ENCODE measurements at places on chromosomes 7 and 10.

GRCh38 chr10:129373231-129373630, 93.8 kb upstream of the MGMT start:
- no peaks in the 10 kb centered on the region for H3K4me1 ChIP-seq
- H3K27ac ChIP-seq: no peak overlapping the region
- H3K4me3 ChIP-seq: no peak overlapping the region
- DNase-seq: no peak

- no peak for DNase-seq
- no peaks in the 10 kb centered on the region for H3K27me3 ChIP-seq
- H3K36me3 ChIP-seq: peaks cover 3% of the 10 kb centered on the region
- no peak overlapping the region for H3K27ac ChIP-seq
- H3K4me1 ChIP-seq: no peaks in the 10 kb centered on the region
Measured at GRCh38 chr7:139697056-139697455, 80.7 kb downstream of the HIPK2 start.

DNA sequence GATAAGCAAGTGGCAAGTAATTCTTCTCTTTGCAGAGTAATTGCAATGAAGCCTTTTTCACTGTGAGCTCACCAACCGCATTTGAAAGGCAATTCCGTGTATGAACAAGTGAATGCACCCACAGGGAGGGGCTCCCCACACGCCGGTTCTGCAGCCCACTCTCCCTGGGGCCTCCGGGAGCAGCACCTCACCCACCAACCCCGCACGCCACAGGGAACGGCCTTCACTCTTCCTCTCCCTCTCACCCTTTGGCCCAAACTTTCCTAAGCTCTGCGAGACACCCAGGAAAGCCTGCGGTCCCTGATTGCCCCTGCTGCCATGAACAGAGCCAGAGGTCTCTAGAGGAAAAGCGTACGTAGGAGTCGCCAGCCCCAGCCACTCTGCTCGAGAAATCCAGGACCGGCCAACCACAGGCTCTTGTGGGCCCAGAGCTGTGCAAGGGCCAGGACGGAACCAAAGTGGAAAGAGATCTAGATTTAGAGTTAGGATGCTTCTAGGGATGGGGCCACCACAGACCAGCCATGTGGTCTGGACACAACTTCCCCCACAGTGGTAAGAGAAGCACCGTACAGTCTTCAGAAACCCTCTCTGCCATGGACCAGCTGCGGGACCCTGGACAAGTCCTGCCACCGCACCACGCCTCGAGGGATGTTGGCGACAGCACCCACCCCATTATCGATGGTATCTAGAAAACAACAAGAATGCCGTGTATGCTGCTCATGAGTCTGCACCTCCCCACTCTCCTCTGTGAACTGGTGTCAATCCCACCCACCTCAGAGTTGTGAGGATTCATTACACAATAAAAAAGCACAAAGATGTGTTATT, 3.6 kb downstream of the WDR86 start:
- peaks cover 6% of the 10 kb centered on the region for H3K36me3 ChIP-seq
- H3K27ac ChIP-seq: peak overlapping the region; percentile 88
- H3K27me3 ChIP-seq: peaks cover 7% of the 10 kb centered on the region
- no peak for DNase-seq

GRCh38 chr10:108836362-108836761, 1086.9 kb downstream of the XPNPEP1 start:
- no peak for DNase-seq
- no peak overlapping the region for H3K4me3 ChIP-seq
- no peak overlapping the region for H3K27ac ChIP-seq
- no peaks in the 10 kb centered on the region for H3K36me3 ChIP-seq
- no peaks in the 10 kb centered on the region for H3K4me1 ChIP-seq
- H3K27me3 ChIP-seq: no peaks in the 10 kb centered on the region

DNA sequence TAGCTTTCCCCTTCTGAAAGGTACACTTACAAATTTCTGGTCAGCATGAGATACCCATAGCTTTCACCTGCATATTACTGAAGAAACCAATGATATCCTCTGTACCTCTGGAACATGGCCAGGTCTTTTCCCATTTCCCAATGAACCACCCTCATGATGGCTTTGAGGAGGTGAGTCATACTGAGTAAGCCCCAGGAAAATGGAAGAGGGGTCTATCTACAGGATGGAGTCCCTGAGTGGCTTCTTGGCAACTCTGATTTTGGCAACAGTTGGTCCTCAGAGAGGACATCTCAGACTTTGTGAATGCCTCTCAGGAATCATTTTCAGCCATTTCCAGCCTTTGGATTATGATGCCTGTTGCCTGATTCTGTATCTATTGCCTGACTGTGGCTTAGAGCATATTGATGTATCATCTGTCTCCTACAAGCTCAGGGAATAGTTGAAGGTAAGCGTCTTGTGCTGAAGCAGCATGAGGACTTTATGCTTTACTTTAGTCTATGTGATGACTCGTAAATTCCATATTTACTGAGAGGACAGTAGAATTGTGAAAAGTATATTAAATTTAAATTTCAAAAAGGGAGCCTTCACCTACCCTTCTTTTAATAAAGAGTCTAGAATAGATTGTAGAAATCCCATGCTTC, 84.7 kb upstream of the DKK1 start:
- H3K27ac ChIP-seq: no peak overlapping the region
- H3K4me1 ChIP-seq: no peaks in the 10 kb centered on the region
- no peak overlapping the region for H3K4me3 ChIP-seq
- no peak for DNase-seq

DNA sequence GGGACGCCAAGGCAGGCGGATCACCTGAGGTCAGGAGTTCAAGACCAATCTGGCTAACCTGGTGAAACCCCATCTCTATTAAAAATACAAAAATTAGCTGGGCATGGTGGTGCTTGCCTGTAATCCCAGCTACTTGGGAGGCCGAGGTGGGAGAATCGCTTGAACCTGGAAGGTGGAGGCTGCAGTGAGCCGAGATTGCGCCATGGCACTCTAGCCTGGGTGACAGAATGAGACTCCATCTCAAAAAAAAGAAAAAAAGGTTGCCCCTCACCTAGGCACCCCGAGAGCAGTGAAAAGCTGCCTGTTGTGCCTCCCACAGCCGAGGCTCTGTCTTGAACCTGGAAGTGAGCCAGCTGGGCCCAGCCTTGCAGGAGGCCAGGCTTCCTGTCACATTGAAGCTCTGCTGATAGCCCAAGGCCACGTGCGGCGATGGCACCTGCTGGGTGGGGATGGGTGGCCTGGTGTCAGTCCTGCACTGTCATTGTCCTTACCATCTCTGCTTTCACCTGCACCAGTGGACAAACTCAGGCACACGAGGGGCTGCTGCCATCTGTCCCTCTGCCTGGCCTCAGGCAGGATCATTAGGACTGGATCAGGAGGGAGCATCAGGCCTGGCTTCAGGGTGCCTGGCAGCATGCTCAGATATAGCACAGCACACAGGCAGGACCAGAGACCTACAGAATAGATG, 37.8 kb downstream of the DNAJB12 start:
- H3K27ac ChIP-seq: peak overlapping the region; percentile 95
- peak; percentile 88 for DNase-seq
- no peaks in the 10 kb centered on the region for H3K27me3 ChIP-seq
- H3K36me3 ChIP-seq: no peaks in the 10 kb centered on the region

DNA sequence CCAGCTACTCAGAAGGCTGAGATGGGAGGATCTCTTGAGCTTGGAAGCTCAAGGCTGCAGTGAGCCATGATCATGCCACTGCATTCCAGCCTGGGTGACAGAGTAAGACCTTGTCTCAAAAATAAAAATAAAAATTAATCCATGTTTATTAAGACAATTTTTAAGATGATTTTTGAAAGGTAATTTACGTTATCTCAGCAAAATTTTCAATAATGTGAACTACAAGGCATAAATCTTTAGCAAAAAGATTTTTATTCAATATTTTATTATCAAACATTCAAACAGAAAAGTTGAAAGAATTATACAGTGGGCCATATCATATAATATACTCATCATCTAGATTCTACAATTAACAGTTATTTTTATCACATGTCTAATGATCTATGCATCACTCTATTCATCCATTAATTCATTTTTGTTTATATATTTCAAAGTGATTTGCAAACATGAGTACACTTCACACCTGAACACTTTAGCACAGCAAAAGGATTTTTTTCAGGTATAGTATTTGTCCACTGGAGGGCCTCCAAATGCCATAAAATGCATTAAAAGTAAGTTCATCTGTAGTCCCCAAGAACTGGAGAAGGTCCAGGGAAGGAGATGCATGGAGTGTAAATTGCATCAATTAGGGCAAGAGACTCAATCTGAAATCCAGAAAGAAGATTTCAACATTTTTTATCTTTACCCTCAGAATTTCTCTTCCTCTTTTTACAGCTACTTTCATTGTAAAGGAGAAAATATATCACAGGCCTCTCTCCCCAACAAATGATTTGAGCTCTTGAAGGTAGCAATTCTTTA, 38.6 kb upstream of the RSBN1L start:
- no peaks in the 10 kb centered on the region for H3K27me3 ChIP-seq
- H3K4me3 ChIP-seq: no peak overlapping the region
- no peaks in the 10 kb centered on the region for H3K36me3 ChIP-seq
- no peak overlapping the region for H3K27ac ChIP-seq
- no peaks in the 10 kb centered on the region for H3K4me1 ChIP-seq

DNA sequence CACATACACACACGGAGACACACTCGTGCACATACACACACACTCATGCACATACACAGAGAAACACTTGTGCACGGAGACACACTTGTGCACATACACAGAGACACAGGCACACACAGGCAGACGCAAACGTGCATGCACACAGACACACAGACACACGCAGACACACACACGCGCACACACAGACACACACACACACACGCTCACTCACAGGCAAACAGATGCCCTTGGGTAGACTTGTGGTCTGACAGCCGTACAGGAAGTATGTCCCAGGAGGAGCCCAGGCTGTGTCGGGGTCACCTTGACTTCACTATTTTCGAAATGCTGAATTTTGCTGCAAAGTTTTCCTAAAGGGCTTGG, 538.0 kb downstream of the DNAJB6 start:
- H3K27me3 ChIP-seq: no peaks in the 10 kb centered on the region
- H3K4me3 ChIP-seq: no peak overlapping the region
- DNase-seq: peak; percentile 47
- H3K36me3 ChIP-seq: no peaks in the 10 kb centered on the region
- H3K27ac ChIP-seq: no peak overlapping the region

DNA sequence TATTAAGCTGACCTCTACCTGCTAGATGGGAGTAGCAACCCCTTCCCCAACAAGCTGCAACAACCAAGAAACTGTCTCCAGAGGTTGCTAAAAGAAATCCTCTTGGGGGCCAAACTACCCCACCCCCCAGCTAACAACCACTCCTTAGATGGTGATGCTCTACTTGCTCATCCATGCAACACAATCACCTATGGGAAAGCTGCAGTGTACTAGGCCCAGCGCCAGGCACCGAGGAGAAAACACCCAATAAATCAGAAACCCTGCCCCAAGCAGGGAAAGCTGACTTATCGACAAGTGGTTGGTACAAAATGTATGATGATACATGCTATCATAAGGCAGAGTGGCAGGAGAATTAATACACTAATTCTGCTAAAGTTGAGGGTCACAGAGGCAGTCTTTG, 17.3 kb downstream of the SLC25A13 start:
- H3K4me3 ChIP-seq: no peak overlapping the region
- H3K27ac ChIP-seq: no peak overlapping the region
- no peak for DNase-seq
- no peaks in the 10 kb centered on the region for H3K27me3 ChIP-seq

DNA sequence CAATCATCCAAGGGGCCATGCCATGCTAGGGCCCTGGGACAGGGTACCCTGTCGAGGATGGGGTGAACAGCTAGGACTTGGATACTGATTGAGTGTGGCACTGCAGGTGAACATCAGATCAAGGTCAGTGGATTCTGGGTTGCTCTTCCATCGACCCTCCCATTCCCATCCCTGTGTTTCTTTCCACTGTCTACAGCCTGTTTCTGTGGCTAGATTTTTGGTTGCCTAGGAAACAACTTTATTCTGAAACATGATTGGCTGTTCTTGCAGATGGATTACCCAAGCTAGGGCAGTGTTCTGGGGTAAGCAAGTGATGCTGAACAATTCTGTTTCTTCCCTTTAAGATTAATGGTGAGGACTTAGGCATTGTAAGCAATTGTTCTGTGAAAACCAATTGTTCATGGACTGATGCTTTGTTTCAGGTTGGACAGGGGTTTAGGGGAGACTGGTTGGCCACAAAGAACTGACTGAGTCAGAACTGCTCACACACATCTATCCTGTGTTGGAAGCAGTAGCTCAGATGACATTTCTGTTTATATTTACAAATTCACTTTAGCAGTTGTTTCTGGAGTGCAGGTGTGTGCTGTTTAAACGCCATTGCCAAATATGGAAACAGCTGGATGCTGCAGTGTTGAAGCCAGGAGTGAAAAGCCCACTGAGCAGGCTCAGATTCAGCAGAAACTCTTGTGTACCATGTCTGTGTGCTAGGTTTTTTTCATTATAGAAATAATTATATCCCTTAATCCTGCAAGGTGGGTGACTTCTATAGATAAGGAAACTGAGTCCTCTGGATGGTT, 102.3 kb upstream of the BTBD16 start:
- no peak overlapping the region for H3K4me3 ChIP-seq
- peaks cover 21% of the 10 kb centered on the region for H3K27me3 ChIP-seq
- no peak for DNase-seq
- no peak overlapping the region for H3K27ac ChIP-seq
- no peaks in the 10 kb centered on the region for H3K4me1 ChIP-seq
